ENCODE measurements at places on chromosomes 1 and 21.

DNA sequence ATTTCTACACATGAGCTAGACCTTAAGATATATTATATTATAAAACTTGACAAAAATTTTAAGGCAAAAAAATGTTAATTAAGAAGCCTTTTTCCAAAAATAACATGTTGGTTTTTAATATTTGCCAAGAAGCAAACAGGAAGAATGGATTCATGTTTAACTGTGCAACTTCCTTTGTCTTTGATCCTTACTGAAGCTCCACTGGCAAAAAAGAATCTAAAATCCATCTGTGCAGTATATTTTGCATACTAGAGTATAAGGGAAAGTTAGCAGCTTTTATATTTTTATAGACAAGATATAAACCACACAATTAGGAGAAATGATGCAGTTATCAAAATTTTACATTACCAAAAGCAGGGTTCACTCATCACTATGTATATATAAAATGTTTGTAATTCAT lies 76.9 kb upstream of the RGS18 start:
- no peak for DNase-seq

DNA sequence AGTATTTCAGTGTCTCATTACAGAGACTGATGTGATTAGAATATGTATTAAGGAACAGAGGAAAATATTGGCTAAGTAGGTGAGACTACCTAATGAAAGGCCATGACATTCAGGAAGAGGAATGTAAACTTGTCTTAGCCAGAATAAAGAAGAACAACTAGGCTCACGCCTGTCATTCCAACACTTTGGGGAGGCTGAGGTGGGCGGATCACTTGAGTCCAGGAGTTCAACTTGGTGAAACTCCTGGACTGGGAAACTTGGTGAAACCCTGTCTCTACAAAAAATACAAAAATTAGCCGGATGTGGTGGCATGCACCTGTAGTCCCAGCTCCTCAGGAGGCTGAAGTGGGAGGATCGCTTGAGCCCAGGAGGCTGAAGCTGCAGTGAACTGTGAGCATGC lies 14.8 kb upstream of the CACYBP start:
- no peak for DNase-seq

- DNase-seq: no peak
Measured at GRCh38 chr1:217273866-217274265, 357.0 kb downstream of the GPATCH2 start.

GRCh38 chr21:39484711-39485276 lies 33.0 kb downstream of the SH3BGR start:
- DNase-seq: no peak

- no peak for DNase-seq
Measured at GRCh38 chr1:92038695-92039346, 9.0 kb downstream of the EPHX4 start.

All from stimulated activated CD4-positive, alpha-beta T cell treated with anti-CD3 and anti-CD28 coated beads, Interleukin-2, amount 100 ng/mL, for 24 hours (primary cell).